NCI-H774 (cell line): ENCODE measurements at places on chromosomes 16 and 17.

- DNase-seq, result peak; percentile 84
Measured at GRCh38 chr16:30075503-30076275, at the start of gene PPP4C. Gene PPP4C (plus strand): TSS chr16:30075994. CDS start chr16:30076378, 384 bp downstream.

DNA sequence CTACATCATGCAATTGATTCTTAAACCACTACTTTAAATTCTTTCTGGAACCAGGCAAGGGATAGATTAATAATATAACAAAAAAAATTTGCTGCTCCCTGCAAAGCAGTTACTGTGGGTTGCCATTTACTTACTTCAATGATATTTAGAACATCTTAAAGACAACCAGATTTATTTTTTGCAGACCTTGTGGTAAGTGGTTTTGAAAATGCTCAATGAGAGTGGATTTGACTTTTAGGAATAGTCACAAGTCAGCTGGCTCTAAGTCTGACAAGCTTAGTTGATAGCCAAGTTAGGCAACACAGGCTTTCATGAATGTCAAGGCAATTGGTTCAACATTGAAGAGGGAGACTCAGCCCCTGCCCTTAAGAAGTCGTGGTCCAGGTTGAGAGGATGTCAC, 11.8 kb downstream of the MARCHF10 start:
- no peak for DNase-seq

GRCh38 chr16:3640632-3641501, 13.6 kb upstream of the DNASE1 start:
- no peak for DNase-seq

- no peak for DNase-seq
Measured at GRCh38 chr17:27318633-27319032, 24.7 kb downstream of the WSB1 start.

- DNase-seq, result no peak
Measured at GRCh38 chr17:66441101-66441661, 138.8 kb downstream of the PRKCA start.

DNA sequence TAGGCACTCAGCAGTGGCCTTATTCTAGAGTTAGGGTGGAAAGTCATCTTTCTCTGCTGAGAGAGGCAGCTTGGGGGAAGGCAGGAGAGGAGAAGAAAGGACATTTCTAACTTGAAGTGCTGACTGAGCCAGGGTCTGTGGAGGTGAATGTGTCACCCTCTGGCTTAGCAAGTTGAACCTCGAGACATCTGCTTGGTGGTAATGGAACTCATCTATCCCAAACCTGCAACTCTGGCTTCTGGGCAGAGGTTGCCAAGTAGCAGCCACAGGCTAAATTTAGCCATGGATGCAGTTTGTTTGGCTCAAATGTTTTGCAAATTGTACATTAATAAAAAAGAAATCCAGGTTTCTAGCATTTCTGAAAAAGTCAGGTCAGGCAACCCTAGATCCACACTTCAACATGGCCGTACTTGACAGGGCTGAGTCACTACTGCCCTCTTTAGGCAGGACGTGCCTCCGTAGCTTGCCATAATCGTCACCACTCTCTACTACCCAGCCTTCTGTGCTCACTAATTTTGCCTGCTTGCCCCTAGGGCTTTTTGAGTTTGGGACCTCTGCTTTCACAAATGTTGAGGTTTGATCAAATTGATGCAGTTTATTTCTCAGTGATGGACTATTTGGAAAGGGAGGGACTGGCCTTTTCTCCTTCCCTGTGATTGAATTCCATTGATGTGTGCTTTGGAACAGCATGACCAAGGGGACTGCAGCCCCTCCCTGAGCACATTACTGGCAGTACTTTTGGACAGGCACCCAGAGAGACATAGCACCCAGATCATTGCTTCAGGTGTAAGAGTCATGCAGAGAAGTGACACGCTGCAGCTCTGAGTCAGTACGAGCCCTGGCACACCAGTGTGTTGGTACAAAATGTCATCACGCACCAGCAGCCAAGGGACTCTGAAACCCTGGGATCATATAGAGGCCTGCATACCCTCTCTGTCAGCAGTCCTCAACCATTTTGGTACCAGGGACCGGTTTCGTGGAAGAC, 5.2 kb downstream of the CDH13 start:
- no peak for DNase-seq

GRCh38 chr16:24966634-24967033, 48.5 kb downstream of the ARHGAP17 start:
- DNase-seq, result no peak

- no peak for DNase-seq
Measured at GRCh38 chr16:70638814-70639792, 7.3 kb upstream of the IL34 start.

DNA sequence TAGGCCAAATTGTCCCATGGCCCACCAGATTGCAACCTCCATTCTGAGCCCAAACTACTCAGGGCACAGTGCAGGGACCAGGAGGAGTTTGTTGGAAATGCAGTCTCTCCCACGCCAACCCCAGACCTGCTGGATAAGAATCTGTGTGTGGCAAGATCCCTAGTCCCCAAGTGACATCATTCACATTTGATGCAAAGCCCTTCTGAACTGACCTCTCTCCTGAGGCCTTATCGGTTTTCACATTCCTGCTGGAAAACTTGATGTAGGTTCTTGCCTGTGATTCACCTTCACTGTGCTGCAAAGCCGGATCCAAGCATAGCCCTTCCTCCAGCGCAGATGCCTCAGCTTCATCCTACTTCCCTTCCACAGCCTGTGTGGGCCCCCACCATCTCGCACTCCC, 6.6 kb upstream of the SHCBP1 start:
- no peak for DNase-seq

- no peak for DNase-seq
Measured at GRCh38 chr17:16428098-16428882, 12.9 kb downstream of the TRPV2 start.

DNA sequence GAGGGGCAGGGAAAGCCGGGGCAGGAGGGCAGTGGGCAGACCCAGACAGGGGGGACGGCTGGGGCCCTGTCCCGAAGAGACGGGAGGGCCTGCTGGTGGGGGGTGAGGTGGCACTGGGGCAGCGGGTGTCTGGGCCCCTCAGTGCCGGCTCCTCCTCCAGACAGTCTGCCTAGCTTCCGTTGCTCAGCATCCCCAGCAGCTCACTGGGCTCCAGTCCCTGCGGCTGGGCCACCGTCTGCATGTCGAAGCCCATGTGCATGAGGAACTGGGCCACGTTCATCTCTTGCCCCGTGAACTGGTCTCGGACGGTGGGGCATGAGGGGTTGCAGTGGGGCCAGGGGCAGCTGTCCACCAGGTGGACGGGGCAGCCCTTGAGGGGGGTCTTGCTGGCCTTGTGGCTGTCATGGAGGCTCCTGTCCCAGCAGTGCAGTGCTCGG, 5.8 kb upstream of the MYADML2 start:
- DNase-seq, result no peak

- no peak for DNase-seq
Measured at GRCh38 chr17:537133-537532, 177.5 kb downstream of the VPS53 start.
